ENCODE measurements at places on chromosomes 2 and 18.

DNA sequence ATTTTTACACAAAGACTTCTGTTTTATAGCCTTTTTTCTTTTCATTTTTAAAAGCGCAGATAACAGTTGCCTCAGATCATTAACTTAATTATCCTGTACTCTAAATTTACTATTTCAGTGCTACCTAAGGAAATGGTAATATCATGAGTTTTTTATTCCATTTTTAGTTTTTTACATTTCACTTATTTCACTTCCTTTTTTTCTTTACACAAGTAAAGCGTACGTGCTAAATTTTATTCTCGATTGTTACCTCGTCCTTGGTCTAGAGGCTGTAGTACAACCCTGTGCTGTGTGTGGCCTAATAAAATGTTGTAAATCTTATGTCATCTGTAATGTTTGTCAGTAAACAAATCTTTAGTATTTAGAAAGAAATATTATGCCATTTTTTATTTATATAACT is 49.2 kb downstream of the CRIM1 start:
- no peak for DNase-seq

DNA sequence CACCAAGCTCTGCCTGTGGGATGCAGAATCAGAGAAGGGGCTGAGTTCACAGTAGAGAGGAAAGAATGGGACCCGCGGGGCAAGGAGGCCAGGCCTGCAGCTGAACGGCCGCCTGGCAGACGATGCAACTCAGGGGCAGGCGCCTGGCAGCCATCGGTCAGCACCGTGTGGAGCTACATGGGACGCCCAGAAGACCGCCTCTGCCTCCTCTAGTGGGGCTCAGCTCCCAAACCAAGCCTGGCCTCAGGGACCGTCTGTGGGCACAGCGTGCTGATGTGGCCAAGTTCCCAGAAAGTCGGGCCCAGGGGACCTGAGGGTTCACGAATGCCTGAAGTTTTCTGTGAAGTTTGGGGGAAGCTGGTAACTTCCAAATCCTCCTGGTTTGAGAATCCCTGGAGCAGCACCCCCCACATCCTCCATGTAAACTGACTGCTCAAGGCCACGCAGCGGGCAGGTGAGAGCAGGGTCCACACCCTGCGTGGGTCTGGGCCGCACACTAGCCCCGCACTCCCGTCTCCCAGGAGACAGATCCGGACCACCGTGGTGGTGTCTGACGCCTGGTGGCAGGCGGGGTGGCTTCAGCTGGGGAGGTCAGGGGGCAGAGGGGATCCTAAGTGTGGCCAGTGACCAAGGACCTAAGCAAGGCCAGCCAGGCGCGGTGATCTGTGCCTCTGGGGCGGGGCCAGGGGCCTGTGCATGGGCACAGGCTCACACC is 14.6 kb downstream of the SNORC start:
- no peak for DNase-seq

GRCh38 chr2:226791487-226792081 is 8.0 kb downstream of the IRS1 start:
- DNase-seq: peak; percentile 63

DNA sequence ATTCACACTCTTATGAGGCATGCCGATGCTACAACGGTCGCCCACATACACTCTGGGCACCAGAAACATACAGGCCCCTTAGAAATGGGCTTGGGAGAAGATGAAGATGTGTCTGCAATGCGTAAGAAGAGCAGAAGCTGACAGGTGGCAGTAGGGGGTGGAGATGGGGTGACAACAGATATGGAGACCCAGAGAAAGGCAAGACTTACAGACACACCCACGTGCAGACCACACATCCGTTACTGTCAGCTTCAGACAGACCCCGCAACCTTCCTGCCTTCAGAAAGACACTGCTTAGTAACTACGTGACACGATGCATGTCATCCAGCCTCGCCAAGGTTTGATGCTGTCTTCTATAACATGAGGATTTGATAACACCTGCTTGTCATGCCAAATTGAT is 89.5 kb downstream of the ZFP36L2 start:
- DNase-seq: no peak

- DNase-seq: no peak
Observed at GRCh38 chr2:25275575-25275965, 66.2 kb downstream of the DNMT3A start.

GRCh38 chr2:217795067-217795466 is 207.7 kb downstream of the TNS1 start:
- no peak for DNase-seq

GRCh38 chr2:225531559-225531958 is 132.0 kb downstream of the NYAP2 start:
- DNase-seq: no peak

GRCh38 chr2:133163111-133163510 is 405.2 kb downstream of the NCKAP5 start:
- no peak for DNase-seq

- no peak for DNase-seq
Observed at GRCh38 chr2:158600155-158600802, 143.5 kb downstream of the PKP4 start.

- no peak for DNase-seq
Observed at GRCh38 chr2:191977754-191978153, 130.9 kb upstream of the CAVIN2 start.

GRCh38 chr2:177287814-177288213 is 23.3 kb upstream of the NFE2L2 start:
- DNase-seq: no peak

DNA sequence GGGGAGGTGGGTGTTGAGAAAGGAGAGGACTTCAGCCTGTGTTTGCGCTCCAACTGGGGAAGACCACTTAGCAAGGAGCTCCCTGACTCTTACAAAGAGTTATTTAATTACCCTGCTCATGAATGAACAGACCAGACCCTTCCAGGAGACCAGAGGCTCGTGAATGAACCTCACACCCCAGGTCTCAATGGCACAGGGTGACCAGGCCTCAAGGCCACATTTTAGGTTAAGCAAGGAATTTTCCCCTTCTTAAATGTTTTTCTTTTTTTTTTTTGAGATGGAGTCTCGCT is 25.3 kb downstream of the SMAD7 start:
- DNase-seq: no peak

DNA sequence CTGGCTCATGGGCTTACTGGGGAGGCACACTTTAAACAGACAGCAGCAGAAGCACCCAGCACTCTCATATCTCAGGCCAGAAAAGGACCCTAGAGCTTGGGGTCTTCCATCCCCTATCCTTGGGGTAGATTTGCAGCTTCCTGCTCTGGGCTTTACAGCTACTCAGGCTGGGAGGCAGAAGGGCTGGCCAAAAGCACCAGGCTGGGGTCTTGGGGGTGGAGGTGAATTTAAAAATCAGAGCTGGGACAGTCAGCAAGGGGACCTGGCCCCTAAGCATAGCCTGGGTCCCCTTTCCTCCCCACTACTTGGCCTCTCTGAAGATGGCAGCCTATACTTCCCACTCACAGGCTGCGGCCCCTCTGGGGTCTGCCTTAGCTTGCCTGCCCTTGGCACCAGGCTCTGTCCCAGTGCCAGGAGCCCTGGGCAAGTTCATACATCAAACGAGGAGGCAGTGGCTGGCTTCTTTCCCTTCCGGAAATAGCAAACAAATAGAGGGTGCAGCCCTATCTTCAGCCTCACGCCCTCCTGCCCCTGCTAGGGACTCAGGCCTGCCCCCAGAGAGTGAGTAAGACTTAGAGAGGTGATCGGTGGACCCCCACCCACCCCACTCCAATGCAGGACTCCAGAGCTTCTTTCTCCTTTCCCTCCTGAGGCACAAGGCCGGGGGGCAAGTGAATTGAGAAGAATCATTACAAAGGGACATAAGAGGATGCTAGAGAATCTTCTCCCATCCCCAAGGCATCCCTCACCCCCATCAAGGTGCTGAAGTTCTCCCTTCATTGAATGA is 26.0 kb upstream of the TNS1 start:
- no peak for DNase-seq

GRCh38 chr18:67553437-67553836 is 36.9 kb upstream of the DSEL start:
- DNase-seq: no peak

GRCh38 chr18:23245461-23245860 is 110.2 kb downstream of the CABLES1 start:
- DNase-seq: no peak

DNA sequence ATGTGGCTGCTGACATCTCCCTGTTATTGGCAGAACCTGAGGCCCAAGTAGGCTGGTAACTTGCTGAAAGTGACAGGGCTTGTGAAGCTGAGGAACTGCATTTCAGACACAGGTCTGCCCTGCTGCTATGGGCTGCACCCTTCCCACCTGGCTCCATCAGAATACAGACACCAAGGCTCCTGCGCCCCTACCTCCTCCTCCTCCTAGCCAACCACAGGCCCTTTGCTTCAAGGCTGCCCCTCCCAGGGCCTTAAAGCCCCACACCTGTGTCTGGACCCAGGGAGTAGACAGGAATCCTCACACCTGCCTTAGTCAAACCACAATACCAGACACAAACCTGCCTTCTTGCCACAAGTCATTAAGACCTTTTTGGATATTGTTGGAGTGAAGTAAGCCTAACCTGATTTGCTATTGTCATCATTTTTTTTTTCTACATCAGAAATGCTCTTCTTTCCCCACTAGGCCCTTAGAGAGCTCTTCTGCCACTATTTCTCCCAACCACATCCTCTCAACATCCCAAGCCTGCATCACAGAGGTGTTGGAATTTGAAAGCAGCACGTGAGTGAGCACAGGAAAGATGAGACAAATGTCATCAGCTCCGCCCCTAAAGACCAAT is 489.7 kb downstream of the EIPR1 start:
- DNase-seq: no peak

DNA sequence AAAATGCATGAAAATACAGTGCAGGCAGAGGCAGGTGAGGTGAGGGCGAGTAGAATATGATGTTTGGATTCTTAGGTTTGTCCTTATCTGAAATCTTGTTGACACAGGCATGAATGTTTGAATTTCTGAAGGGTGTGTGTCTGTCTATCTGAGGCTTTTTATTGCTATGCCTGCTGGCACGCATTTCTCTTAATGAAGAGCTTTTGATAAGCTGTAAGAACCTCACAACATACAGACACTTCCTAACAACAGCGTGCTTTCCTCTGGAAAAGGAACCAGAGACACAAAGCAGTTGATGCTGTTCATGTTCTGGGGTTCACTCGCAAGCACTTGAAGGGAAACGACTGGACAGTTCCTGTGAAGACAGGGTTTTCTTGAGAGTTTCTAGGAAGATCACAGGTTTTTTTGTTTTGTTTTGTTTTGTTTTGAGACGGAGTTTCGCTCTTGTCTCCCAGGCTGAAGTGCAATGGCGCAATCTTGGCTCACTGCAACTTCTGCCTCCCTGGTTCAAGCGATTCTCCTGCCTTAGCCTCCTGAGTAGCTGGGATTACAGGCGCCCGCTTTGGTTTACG is 33.3 kb upstream of the CABLES1 start:
- no peak for DNase-seq

DNA sequence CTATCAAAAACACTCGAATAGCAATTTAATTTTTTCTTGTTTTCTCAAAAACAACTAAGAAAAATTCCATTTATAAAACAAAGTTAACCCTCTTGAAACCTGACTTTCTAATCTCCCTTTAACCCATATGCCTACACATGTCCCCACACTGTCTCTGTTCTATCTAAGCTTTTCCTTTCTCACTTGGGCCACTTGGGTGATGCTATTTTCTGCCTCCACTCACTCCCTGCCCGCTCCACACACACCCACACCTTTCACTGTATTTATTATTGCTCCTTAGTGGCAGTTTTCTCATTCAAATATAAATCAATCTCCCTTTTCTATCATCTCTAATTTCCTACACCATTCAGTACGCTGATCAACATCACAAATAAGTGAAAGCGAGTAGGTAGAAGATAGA is 531.1 kb downstream of the LRP1B start:
- DNase-seq: no peak

DNA sequence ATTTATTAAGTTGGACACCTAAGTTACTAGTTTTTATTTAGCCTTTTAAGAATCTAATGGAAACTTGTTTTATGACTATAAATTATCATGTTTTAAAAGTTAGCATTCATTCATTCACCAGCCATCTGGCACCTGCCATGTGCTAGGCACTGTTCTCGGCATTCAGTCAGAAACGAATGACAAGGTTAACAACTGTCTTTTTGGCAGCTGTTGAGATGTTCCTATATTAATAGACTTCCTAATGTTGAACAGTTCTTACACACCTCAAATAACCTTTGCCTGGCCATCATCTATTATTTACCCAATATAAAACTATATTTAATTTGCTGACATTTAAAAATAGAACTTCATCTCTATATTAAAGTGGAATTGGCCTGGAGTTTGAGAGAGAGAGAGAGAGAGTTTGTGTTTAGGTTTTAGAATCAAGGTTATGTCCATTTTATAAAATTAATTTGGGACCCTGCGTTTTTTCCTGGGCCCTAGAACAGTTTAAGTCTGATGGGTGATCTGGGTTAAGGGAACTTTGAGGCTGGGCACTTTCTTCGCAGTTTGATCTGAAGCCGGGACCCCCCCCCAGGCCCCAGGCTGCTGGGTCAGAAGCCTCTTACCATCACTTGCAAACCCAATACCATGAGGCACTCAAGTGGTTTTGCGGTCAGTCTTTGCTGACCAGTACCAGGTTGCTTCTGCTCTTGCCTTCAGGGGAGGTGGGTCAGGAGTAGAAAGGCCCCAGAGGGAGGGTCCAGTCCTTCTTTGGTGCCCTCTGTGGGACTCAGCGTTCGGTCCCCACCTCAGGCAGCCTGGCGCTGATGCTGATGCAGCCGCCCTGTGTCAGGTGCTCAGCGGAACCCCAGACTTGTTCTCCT is 48.3 kb upstream of the ASB1 start:
- no peak for DNase-seq

DNA sequence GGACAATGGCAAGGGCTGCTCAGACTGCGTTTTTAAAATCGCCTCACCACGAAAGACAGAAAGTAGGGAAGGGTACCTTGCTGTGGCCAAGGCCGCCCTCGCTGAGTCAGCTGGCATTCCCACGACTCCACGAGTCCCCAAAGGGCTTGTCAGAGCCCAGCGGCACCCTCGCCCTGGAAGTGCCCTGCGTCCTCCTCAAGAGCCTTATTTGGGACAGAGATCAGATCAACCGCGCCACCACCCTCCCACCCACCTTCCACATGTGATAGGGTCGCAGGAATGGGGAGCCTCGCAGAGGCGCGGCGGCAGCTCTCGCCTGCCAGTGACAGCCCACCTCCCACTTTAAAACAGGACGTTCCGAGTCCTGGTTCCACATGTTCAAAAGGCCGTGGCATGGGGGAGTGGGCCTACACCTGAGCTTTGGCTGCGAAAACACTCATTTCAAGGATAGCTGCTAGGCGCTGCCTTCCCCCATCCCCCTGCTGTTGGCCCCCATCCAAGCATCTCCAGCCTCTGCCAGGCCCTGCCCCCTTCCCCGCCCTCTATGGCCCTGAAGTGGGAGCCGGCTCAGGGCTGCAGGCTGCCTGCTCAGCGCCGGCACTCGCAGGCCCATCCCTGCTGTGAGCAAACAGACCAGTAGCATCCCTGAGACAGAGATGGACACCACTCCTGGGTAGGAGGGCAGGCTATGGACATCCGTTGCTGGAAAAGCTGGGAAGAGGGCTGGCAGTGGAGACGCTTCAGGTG is 38.1 kb upstream of the ARHGEF4 start:
- peak; percentile 46 for DNase-seq

- no peak for DNase-seq
Observed at GRCh38 chr2:30048636-30049175, 98.1 kb upstream of the YPEL5 start.

GRCh38 chr18:22839340-22839821 is 93.7 kb upstream of the RBBP8 start:
- DNase-seq: no peak

- no peak for DNase-seq
Observed at GRCh38 chr18:55839343-55839742, 251.4 kb upstream of the TCF4 start.
